ENCODE measurements at places on chromosomes 5 and 9.

DNA sequence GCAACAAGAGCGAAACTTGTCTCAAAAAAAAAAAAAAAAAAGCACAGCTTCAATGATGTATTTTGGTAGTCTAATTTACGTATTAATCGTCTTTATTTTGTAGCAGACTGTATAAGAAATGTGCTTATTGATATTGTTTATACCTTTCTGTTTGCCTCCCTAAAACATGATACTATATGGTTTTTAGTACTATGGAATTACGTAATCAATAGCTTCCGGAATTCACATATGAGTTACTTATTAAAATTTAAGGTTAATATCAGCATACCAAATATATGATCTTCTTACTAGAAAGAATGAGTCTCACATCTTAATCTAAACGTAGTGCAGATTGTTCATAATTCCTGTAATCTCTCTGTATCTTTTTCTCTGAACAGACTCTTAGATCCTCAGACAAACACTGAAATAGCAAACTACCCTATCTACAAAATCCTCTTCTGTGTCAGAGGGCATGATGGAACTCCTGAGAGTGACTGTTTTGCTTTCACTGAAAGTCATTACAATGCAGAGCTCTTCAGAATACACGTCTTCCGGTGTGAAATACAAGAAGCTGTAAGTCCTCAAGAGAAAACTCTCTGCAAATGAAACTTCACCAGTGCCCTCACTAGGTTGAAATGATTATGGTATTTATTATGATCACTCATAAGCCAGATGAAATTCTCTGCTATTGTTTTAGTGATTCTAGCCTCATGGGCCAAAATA, 44.4 kb upstream of the GPR21 start:
- DNase-seq: no peak
- no peak overlapping the region for H3K4me3 ChIP-seq
- H3K27ac ChIP-seq: no peak overlapping the region
- no peaks in the 10 kb centered on the region for H3K27me3 ChIP-seq
- H3K4me1 ChIP-seq: no peaks in the 10 kb centered on the region

DNA sequence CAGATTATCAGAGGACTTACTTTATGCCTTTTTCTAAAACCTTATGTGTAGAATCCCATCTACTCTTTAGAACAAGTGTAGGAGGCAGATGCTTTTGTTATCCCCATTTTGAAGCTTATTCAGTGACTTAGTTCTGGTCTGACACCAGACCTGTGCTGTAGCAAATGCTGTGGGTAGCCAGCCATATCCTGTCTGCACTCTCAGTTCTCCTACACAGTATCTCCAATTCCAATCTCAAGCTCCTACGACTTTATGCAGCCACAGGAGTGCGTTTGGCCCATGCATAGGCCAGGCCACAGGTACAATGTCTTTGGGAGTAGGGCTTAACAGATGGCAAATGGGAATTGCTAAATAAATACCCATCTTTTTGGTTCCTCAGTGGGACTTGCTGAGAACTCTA, 292.6 kb downstream of the MCTP1 start:
- DNase-seq: no peak
- peaks cover 13% of the 10 kb centered on the region for H3K4me1 ChIP-seq
- no peaks in the 10 kb centered on the region for H3K27me3 ChIP-seq
- no peak overlapping the region for H3K4me3 ChIP-seq
- no peaks in the 10 kb centered on the region for H3K36me3 ChIP-seq

DNA sequence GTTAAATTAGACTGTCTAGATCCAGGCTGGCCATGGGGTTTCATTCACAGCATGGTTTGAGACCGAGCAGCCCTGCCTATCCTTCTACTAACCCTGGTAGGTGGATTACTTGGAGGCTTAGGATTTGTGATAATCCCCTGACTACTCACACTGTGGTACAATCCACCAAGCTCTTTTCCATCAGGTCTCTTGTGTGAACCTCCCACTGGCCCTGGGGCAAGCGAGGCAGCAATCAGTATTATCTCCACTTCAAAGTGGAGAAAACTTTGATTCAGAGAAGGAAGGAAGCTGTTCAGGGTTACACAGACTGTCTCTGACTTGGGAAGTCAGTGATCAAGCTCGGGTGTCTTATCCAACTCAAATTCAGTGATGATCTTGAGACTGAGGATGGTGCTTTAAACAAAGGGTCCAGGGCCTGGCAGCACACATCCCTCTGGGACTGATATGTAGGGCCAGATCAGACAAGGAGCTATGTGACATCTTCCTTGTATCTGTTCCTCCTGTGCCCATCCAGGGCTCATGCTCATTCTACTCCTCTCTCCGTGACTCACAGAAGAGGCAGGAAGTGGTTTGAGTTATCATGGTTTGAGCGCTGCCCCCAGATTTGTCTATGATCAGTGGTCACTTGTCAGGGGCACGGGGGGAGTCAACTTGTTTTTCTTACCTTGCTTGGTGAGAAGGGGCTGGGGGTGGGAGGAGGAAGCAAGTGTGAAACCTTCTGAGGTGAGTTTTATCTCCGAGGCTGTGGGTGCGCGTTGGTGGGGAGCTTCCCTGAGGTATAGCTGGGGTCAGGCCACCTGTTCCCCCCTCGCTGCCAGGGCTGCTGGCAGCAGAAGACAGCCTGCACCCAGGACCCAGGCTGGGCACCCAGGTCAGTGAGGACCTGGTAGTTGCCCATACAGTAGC, 48.6 kb downstream of the RGS3 start:
- peaks cover 15% of the 10 kb centered on the region for H3K36me3 ChIP-seq
- DNase-seq: no peak
- peaks cover 31% of the 10 kb centered on the region for H3K4me1 ChIP-seq
- no peak overlapping the region for H3K4me3 ChIP-seq
- H3K27me3 ChIP-seq: no peaks in the 10 kb centered on the region

GRCh38 chr5:14218480-14218879, 75.3 kb downstream of the TRIO start:
- no peak overlapping the region for H3K4me3 ChIP-seq
- DNase-seq: no peak
- peaks cover 48% of the 10 kb centered on the region for H3K4me1 ChIP-seq
- H3K27me3 ChIP-seq: no peaks in the 10 kb centered on the region
- no peaks in the 10 kb centered on the region for H3K36me3 ChIP-seq

GRCh38 chr5:172312286-172312685, 28.7 kb upstream of the UBTD2 start:
- H3K36me3 ChIP-seq: no peaks in the 10 kb centered on the region
- H3K27ac ChIP-seq: no peak overlapping the region
- no peak for DNase-seq
- peaks cover 6% of the 10 kb centered on the region for H3K4me1 ChIP-seq
- no peaks in the 10 kb centered on the region for H3K27me3 ChIP-seq

DNA sequence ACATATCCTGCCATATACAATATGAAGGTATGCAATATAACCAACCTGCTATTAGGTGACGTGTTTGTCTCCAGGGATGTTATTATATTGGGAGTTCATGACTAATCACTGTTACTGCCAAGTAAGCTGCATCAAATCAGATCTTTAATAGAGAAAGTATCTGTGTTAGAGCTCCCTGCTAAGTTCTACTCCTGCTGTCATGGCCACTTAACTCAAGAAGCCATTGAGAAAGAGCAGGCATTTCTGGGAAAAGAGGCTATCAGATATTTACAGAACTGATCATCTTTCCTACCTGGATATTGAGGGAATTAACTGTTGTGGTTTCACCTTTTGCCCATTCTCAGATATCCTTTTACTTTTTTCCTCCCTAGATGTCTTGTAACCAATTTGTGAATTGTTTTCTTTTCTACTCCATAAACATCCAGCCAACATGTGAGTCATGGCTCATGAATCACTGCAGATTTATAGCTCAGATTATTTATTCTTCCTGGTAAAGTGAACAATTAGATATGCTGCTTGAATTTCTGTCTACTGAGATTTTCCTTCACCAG, 634.8 kb upstream of the FAM174A start:
- H3K36me3 ChIP-seq: no peaks in the 10 kb centered on the region
- H3K27ac ChIP-seq: no peak overlapping the region
- no peak overlapping the region for H3K4me3 ChIP-seq
- H3K4me1 ChIP-seq: no peaks in the 10 kb centered on the region
- DNase-seq: no peak
- H3K27me3 ChIP-seq: no peaks in the 10 kb centered on the region

GRCh38 chr9:81371824-81372223, 317.5 kb downstream of the TLE1 start:
- H3K36me3 ChIP-seq: no peaks in the 10 kb centered on the region
- peaks cover 22% of the 10 kb centered on the region for H3K4me1 ChIP-seq
- H3K4me3 ChIP-seq: no peak overlapping the region
- no peak overlapping the region for H3K27ac ChIP-seq
- H3K27me3 ChIP-seq: peaks cover 9% of the 10 kb centered on the region
- DNase-seq: no peak

- peaks cover 24% of the 10 kb centered on the region for H3K4me1 ChIP-seq
- no peak for DNase-seq
- H3K27me3 ChIP-seq: no peaks in the 10 kb centered on the region
- H3K36me3 ChIP-seq: no peaks in the 10 kb centered on the region
- H3K4me3 ChIP-seq: no peak overlapping the region
These were observed 18.5 kb downstream of the GBGT1 start for GRCh38 chr9:133144904-133145851.

- no peaks in the 10 kb centered on the region for H3K36me3 ChIP-seq
- no peak overlapping the region for H3K4me3 ChIP-seq
- H3K4me1 ChIP-seq: peaks cover 36% of the 10 kb centered on the region
- H3K27ac ChIP-seq: no peak overlapping the region
These were observed 108.5 kb upstream of the IQGAP2 start for GRCh38 chr5:76294573-76294972.

- peak overlapping the region; percentile 57 for H3K27ac ChIP-seq
- H3K36me3 ChIP-seq: peaks cover 4% of the 10 kb centered on the region
- H3K4me3 ChIP-seq: peak overlapping the region; percentile 4
- H3K27me3 ChIP-seq: peaks cover 8% of the 10 kb centered on the region
- DNase-seq: no peak
These were observed 271.8 kb downstream of the FANCC start for GRCh38 chr9:95045751-95046150.

GRCh38 chr9:124001866-124002525, 9.6 kb upstream of the LHX2 start:
- H3K27me3 ChIP-seq: peaks cover 92% of the 10 kb centered on the region
- H3K27ac ChIP-seq: no peak overlapping the region
- no peaks in the 10 kb centered on the region for H3K36me3 ChIP-seq
- H3K4me3 ChIP-seq: no peak overlapping the region
- DNase-seq: no peak

DNA sequence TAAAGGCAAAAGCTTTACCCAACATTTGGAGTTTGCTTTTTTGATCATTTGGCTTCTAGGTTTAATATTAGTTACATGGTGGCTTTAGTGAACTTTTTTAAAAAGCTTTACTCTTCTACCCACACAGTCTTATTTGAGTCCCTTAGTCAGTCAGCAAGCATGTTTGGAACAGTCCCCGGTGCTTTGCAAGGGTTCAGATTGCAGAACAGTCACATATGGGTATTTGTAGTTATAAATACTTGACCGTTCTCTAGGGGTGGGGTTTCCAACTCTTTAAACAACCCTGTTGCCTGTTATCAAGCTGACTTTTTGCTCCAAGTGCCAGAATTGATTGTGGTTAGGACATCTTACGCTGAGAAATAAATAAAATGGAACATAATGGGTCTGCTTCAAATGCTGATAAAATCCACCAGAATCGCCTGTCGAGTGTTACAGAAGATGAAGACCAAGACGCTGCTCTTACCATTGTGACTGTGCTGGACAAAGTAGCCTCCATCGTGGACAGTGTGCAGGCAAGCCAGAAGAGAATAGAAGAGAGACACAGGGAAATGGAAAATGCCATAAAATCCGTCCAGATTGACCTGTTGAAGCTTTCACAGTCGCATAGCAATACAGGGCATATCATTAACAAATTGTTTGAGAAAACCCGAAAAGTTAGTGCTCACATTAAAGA, at the start of gene CAVIN4:
Gene CAVIN4, plus strand, starts transcription at position 304 of the 673 bp plus-strand sequence. Its CDS starts 65 bp downstream, at position 369.
- peaks cover 5% of the 10 kb centered on the region for H3K4me1 ChIP-seq
- no peak for DNase-seq
- H3K27me3 ChIP-seq: no peaks in the 10 kb centered on the region

DNA sequence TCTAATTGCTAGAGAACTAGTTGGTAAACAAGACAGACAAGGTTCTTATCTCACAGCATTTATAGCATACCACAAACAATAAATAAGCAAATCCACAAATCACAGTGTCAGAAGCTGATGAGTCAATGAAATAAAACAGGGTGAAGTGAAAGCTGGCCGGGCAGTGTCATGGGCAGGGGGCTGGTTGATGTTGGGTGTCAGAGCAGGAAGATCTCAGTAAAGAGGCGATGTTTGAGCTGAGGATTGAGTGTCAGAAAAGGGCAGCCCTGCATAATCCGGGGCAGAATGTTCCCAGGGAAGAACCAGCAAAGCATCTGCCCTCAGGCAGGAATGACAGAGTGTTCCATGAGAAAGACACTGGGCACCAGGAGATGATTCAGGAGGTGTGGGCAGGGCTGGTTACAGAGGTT, 183.4 kb downstream of the GOLPH3 start:
- H3K27ac ChIP-seq: no peak overlapping the region
- DNase-seq: no peak
- no peak overlapping the region for H3K4me3 ChIP-seq
- no peaks in the 10 kb centered on the region for H3K27me3 ChIP-seq

- H3K4me3 ChIP-seq: no peak overlapping the region
- peaks cover 8% of the 10 kb centered on the region for H3K4me1 ChIP-seq
- peaks cover 1% of the 10 kb centered on the region for H3K27me3 ChIP-seq
- DNase-seq: peak; percentile 37
These were observed 123.6 kb downstream of the PALM2AKAP2 start for GRCh38 chr9:109903515-109904138.

- H3K36me3 ChIP-seq: no peaks in the 10 kb centered on the region
- H3K4me1 ChIP-seq: peaks cover 12% of the 10 kb centered on the region
- no peaks in the 10 kb centered on the region for H3K27me3 ChIP-seq
- H3K4me3 ChIP-seq: no peak overlapping the region
- DNase-seq: no peak
These were observed 170.5 kb downstream of the ARHGEF28 start for GRCh38 chr5:73796164-73797131.

DNA sequence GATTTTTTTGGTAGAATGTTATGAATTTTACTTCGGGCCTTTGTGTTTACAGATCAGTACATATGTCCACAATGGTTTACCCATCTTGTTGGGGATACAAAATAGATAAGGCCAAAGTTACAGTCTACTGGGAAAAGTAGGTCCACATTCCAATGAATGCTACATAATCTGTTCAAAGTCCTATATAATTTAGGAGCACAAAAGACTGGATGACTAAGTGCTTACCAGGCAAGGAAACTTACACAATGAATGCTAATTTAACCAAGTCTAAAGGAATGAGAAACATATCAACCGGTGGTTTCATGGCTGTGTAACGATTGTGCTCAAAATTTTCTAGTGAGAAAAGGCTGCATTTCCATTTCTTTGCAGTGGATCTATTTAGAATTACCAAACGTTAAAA, 97.4 kb upstream of the TRPM3 start:
- no peak overlapping the region for H3K27ac ChIP-seq
- DNase-seq: no peak
- H3K27me3 ChIP-seq: no peaks in the 10 kb centered on the region
- no peaks in the 10 kb centered on the region for H3K4me1 ChIP-seq
- no peaks in the 10 kb centered on the region for H3K36me3 ChIP-seq
- H3K4me3 ChIP-seq: no peak overlapping the region

GRCh38 chr5:149450199-149450598, 71.1 kb upstream of the IL17B start:
- H3K4me3 ChIP-seq: no peak overlapping the region
- no peak for DNase-seq
- H3K4me1 ChIP-seq: peaks cover 23% of the 10 kb centered on the region
- H3K27me3 ChIP-seq: no peaks in the 10 kb centered on the region
